Stimulated activated naive CD8-positive, alpha-beta T cell treated with anti-CD3 and anti-CD28 coated beads, Interleukin-15, amount 100 ng/mL, for 72 hours (primary cell): ENCODE measurements at places on chromosomes 2 and 18.

GRCh38 chr2:33984131-33984530, 385.0 kb upstream of the FAM98A start:
- DNase-seq, result no peak

DNA sequence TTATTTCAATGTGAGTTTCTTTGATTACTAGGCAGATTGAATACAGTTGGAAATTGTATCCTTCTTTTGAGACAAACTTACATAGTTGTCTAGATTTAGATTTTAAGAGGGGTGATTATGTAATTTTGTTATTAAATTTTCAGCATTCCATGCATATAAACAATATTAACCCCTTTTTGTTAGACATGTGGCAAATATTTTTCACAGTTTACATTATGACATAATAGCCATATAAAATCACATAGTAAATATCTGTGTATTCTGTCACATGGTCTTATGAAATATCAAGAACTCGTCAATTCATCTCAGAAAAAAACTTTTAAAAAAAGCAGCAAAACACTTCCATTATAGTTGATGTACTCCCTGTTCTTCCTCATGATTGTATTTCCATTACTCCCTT, 243.8 kb downstream of the CYP26B1 start:
- DNase-seq, result no peak

GRCh38 chr2:44943693-44944101, 2.2 kb downstream of the SIX3 start:
- no peak for DNase-seq

DNA sequence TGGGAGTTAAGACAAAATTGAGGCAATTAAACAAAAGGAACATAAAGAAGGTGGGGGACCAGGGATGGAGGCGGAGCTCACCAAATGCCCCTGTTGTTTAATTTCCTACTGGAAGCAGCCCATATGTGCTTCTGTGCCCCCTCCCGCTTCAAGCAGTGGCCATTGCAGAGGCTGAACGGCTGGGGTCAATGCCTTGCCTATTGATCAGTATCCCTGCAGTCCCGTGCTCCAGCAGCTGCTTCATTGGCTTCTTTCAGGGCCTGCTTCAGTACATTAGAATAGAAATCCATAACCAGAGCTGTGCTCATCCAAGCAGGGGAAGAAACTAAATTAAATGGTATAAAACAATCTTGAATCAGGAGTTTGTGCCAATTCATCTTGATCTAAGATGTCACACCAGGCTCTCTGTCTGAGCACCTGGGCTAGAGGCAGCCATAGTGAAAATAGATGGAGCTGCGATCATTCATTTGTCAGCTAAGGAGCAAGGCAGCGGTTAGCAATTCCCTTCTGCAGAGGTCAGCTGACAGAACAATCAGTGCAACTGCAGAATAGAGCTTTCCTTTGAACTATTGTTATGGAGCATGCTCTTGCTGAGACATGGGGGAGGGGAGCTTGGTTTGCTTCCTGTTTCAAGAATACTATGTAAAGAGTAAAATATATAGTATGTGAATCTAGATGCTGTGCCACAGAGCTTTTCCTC, 222.4 kb downstream of the WDR7 start:
- DNase-seq, result no peak
